ENCODE measurements at places on chromosomes 4 and X.

GRCh38 chrX:104902070-104902469 is 318.4 kb downstream of the TEX13A start:
- no peak for DNase-seq

DNA sequence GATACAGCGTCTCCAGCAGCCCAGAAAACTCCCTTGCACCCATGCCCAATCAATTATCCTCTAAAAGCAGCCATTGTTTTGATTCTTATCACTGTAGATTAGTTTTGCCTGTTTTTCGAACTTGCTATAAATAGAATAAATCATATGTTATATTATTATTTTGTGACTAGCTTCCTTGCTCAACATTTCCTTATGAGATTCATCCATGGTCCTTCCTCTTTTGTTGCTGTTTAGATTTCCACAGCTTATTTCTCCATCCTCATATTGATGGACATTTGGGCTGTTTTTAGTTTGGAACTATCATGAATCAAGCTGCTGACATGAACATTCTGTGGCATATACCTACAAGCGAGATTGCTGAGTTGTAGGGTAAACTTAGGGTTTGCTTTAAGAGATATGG is 595.3 kb downstream of the BCOR start:
- no peak for DNase-seq

GRCh38 chr4:151887816-151888180 is 127.0 kb upstream of the GATB start:
- DNase-seq = no peak

GRCh38 chrX:24055043-24055356 is 244 bp downstream of the EIF2S3 start:
- no peak for DNase-seq

GRCh38 chr4:140102421-140102820 is 51.6 kb downstream of the MAML3 start:
- DNase-seq = no peak

GRCh38 chr4:127959794-127960193 is 5.2 kb downstream of the MFSD8 start:
- no peak for DNase-seq

GRCh38 chr4:17718471-17718870 is 63.0 kb downstream of the FAM184B start:
- DNase-seq = no peak

DNA sequence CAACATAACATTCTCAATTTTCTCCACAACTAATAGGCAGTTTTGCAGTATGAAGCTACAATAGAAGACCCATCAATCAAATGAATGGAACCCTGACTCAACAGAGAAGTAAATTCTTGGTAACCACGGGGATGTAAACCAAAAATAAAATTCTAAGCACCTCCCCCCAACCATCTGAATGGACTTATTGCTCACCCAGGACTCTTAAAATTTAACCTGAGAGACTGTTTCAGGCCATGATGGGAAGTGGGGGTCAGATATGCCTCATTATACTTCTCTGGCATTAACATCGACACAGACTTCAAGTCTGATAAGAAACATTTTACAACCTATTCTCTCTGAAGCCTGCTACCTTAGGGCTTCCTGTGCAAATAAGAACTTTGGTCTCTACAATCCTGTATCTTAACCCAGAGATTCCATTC is 620.9 kb downstream of the TLL1 start:
- DNase-seq = no peak

- DNase-seq = peak; percentile 11
These were observed 253.2 kb upstream of the RASGEF1B start for GRCh38 chr4:81724925-81725329.

DNA sequence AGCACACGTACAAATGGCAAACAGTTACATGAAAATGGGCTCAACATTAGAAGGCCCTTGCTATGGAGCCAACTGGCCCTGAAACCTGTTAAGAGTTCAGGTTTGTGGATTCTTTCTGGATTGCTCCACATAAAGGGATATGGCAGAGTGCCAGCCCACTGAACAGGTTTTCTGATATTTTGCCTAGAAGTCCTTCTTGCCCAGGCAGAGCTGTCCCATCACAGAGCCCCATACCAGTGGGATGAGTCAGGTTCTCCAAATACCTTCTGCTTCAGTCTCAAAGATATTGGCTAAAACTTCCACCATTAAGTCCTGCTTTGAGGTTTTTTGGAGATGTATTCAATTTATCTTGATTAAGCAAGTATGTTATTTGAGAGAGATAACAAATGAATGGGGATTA is 146.8 kb upstream of the IL1RAPL2 start:
- no peak for DNase-seq

- DNase-seq = no peak
These were observed 492.2 kb upstream of the AADAT start for GRCh38 chr4:170581969-170582368.

DNA sequence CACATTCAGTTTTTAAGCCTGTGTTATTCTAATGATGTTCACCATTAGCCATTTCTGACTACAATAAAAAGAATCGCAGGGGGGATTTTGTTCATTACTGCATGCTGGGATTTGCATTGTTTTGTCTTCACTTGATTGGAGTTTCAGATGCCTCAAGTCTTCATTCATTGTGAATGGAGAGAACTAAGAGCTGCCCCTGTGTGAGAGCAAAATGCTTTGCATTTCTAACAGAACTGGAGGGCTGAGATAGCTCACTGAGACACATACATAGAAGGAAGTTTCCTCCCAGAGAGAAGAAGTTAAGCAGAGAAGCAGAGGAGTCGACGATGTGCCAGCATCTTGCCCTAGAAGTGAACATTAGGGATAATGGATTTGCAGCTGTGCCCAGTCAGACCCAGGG is 113.5 kb upstream of the GATB start:
- no peak for DNase-seq

DNA sequence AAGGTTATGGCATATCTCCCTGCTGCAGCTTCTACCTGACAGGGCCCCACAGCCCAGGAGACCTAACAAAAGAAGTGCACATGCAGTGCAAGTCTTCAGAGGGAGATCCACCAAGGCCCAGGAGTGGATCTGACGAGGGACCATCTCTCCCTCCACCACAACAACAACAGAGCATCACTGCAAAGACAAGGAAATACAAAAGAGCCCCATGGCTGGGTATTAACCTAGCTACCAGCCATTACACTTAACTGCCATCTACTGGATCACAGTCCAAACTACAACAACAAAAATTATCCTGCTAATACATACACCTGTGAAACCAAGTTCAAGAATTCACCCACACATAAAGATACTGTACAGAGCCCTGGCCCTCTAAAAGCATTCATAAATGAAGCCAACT is 280.2 kb upstream of the SLC7A11 start:
- DNase-seq = no peak

- DNase-seq = no peak
These were observed 94.6 kb downstream of the FAM13A start for GRCh38 chr4:88962396-88962795.

DNA sequence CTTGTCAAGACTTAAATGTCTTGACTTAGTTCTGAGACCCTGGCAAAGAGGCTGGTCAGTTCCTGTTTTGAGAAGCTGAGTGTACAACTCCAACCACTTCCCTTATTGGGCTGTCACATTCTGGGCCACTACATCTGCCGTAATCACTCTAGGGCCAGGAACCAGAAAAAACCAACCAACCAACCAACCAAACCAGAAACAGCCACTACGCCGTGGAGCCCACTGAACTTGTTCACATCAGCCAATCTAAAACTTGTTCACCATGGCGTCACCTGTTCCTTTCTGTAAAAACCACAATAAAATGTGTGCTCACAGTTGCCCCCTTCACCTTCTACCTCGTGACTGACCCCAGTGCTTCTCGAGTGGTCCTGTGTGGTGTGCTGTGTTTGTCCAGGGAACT is 107.3 kb downstream of the JADE1 start:
- no peak for DNase-seq

- DNase-seq = no peak
These were observed 105.9 kb downstream of the OR13H1 start for GRCh38 chrX:131649741-131650140.

GRCh38 chrX:15373976-15374375 is 10.2 kb downstream of the VEGFD start:
- DNase-seq = no peak

GRCh38 chr4:93957186-93957585 is 128.6 kb downstream of the ATOH1 start:
- no peak for DNase-seq

DNA sequence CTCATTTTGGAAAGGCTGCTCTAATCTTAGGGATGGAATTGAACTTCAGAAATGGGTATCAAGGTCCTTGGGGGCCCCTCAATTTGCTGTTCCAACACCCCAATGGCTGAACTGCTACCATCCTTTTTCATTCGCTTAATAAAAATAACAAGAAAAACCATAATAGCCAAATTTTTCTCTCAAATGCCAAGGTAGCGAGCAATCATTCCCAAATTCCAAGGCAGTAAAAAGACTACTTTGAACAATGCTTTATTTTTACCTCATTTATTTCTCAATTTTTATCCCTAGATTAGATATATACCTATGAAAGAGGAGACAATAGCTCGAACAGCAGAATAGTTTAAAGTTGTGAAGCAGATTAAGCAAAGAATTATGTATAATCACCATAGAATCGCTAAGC is 323.4 kb upstream of the SLC7A11 start:
- DNase-seq = no peak

GRCh38 chrX:124435616-124436015 is 89.3 kb downstream of the SH2D1A start:
- no peak for DNase-seq

DNA sequence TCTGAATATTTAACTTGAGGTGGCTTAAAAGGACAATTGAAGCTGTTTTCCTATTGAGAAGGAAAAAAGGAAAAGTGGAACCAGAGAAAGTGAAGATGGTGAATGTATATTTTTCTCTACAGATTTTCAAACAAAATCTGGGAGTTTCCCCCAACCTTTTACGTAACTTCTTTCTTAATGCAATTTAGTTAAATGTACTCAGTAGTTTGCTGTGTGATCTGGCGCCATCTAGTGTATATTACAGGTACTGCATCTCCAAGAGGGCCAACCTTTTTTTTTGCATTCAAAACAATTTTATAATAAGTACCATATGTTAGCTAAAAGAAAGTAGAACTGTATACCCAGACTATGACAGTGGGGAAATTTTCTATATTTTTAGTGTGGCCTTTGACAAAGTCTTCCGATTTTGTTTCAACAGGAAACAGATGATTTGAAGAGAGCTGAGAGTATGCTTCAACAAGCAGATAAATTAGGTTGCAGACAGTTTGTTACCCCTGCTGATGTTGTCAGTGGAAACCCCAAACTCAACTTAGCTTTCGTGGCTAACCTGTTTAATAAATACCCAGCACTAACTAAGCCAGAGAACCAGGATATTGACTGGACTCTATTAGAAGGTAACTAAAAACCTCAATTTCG is 82.0 kb downstream of the PLS3 start:
- DNase-seq = no peak

GRCh38 chrX:122026665-122027064 is 979.3 kb downstream of the GLUD2 start:
- DNase-seq = no peak

DNA sequence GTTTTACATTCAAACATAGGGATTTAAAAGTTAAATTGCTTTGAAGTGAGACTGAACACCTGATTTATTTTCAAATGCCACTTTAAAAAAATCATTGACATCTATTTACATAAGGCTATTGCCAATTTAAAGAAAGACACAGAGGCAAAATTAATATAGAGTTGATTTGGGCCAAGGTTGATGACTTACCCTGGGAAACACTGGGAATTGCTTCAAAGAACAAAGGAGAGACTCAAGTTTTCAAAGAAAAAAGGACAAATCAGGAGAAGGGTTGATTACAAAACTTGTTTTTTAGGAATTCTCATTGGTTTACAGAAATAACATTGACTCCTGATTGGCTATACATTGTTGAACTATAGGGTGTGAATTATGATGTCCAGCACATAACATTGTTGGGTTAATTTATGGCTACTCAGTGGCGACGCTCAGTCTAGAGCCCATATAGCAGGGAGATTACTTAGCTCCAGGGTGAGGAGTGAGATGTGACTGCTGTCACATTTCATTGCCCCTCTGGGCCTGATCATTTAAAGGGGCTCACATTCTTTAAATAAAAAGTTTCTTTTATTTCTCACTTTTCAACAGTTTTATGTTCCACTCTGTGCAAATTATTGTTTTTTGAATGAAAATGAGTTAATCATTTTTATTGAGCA is 184.6 kb downstream of the SPATA18 start:
- DNase-seq = no peak

DNA sequence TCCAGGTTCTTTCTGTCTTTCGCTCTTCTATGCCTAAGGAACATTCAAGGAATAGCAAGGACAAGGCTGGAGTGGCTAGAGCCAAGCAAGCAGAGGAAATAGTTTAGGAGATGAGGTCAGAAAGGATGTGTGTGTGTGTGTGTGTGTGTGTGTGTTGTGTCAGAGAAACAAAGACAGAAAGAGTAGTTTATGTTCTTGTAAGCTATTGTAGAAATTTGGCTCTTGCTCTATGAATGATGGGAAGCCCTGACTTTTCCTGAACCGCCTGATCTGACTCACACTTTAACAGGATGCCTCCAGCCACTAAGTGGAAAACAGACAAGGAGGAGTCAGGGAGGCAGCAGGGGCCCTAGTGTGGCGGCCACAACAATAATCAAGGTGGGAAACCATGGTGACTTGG is 39.7 kb downstream of the LGI2 start:
- DNase-seq = no peak

DNA sequence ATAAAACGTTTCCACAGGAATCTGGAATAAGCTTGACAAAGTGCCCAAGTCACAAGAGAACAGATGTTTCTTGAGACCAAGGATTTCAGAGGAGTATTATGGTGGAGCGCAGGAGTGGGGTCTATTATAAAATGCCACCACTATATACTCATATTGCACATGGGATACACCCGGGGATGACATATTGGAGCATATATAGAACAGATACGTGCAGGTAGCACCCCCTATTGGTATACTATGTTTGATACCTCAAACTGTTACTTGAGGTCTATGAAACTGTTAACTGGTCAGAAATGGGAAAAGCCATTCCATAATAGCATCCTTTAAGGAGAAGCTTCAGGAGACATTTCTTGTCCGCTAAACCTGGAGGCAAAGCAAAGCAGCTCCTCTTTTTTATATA is 86.0 kb downstream of the PCYT1B start:
- no peak for DNase-seq

DNA sequence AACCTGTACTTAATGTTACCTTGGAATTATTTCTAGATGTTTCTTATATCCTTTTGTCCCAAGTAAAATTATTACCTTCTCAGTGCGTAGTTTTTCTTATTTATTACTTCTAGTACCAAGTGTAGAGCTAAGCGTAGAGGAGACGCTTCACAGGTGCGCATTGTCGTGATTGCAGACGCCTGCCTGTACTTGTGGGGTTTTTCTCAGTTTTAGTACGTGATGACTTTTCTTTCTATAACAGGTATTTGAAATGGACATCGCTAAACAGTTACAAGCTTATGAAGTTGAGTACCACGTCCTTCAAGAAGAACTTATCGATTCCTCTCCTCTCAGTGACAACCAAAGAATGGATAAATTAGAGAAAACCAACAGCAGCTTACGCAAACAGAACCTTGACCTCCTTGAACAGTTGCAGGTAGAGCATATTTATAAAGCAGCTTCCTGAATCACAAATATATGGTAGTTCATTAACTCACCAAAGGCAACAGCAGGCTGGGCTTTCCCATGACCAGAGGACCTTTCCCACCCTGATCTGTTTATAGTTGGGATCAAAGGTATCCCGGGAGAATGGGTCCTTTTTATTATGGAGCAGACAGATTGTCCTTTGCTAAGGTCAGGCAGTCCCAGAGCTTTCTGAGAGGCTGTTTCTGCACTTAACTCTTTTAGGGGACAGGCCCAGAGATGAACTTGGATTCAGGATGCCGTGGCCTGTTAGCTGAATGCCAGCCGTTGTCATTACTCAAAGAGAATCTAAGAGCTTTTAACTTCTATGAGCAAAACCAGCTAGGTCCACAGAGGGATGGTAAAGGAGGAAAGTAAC is 172.9 kb downstream of the PTTG2 start:
- DNase-seq = no peak

Measured in stimulated activated CD4-positive, alpha-beta T cell treated with anti-CD3 and anti-CD28 coated beads, Interleukin-1b, Interleukin-23, amount 100 ng/mL, for 1 hour (primary cell).